Right forelimb (tissue), 1 donor: ENCODE measurements at places on chromosomes 13 and 19.

- DNase-seq, result no peak
These were observed 310.2 kb downstream of the ZNF536 start for GRCh38 chr19:30682146-30682998.

- peak; percentile 81 for DNase-seq
These were observed 5.6 kb downstream of the BCL3 start for GRCh38 chr19:44753932-44754749.

DNA sequence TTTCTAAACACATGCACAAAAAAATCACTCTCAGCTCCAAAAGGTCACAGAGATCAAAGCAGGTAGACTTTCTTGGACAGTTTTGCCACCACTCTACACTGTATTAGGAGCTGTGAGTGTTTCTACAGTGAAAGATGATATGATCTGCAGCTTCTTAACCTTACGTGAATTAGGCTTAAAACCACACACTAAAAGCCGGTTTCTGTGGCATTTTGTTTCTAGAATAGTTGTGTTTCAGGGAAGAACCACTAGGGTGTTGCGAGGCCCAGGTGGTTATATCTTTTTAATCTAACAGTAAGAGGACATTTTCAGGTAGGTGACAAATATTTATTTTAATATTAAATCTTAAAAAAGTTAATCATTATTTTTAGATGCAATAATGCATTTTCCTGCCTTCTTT, 216.4 kb downstream of the KLF5 start:
- DNase-seq, result no peak

- no peak for DNase-seq
These were observed 9.2 kb upstream of the EHD2 start for GRCh38 chr19:47704024-47704423.

DNA sequence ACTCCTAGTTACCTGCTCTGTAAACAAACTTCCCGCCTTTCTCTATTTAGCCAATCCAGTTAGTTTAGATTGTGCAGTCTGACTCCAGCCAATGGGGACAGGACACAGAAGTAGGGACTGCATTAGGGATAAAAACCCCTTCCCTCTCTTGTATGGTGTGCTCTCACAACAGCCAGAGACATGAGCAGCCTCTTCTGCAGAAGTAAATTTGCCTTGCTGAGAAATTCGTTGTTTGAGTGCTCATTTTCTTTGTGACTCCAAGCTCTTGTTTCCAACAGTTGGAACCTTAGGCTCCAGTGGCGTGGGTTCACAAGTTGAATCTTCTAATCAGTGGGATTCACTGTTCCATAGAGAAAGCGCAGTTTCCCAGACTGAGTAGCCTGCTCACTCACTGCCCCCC, 66.1 kb downstream of the ZNF93 start:
- no peak for DNase-seq

GRCh38 chr19:18164072-18164471, 9.5 kb upstream of the IFI30 start:
- no peak for DNase-seq
